ENCODE measurements at places on chromosomes 6 and 20. TPM values are rescaled to one million over a fixed set of nuclear protein-coding genes. Genes with fewer than 3 reads are reported as not detected.

The CPNE5 gene
- total RNA-seq = not detected

The OPRM1 gene
- total RNA-seq = not detected

The ANKRD66 gene
- not detected for total RNA-seq

DNA sequence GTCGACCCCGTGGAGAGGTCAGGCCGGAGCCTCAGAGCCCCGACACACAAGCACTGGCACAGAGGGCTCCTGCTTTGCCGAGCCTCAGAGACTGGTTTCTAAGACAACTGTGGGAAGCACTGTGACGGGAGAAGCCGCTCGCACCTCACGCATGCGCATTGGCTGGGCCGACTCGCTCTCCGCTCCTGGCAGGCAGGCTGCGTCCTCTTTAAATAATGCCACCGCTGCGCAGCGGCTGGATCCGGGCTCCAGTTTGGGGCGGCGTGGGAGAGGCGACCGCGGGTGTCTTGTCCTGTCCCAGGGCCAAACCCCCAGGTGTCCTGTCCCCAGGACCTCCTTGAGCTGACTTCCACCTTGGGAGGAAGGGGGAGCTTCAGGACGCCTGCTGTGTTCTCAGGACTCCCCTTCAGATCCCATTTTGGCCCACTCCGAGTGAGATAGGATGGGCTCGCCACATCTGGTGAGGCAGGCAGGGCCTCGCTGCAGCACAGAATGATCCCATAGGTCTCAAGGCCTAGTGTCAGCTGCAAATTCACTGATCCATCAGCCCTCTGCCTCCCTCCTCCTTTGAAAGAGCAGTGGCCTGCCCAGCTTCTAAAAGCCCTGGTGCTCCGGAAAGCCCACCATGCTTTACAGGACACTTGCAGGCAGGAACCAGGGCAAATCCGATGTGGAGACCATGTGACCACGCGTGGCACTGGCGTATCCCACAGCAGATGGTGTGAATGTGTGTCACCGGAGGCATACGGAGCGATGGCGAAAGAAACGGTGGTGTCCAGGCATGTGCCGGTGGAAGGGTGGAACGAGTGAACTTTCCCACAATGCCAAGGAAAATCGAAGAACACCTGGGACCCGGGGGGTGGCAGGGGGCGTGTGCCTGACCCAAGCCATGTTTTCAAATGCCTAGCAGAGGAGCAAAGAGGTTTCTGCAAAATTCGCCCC lies 169.3 kb upstream of the ZNF337 start:
- no peak overlapping the region for H3K27ac ChIP-seq
- H3K4me1 ChIP-seq = peaks cover 24% of the 10 kb centered on the region
- H3K27me3 ChIP-seq = no peaks in the 10 kb centered on the region

DNA sequence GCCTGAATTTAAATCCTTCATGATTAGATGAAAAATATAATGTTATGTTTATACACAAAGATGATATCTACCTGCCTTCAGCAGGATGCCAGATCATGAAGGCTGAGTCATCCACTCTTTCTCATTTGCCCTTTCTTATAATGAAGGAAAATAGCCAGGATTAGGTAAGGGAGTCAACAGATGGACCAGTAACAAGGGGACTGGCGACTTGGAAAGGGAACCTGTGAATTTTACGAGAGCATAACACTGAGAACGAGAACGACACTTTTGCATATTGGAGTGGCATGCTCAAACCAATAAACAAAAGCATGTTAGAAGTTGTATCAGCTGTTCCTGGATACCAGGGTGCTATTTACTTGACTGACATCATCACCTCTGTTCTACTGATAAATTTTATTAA lies 154.0 kb downstream of the LAMP5 start:
- H3K4me3 ChIP-seq = no peak overlapping the region
- no peak overlapping the region for H3K27ac ChIP-seq
- no peak for DNase-seq
- no peaks in the 10 kb centered on the region for H3K27me3 ChIP-seq

GRCh38 chr6:166998256-166999144 lies 697 bp upstream of the CEP43 start:
- peak overlapping the region; percentile 85 for H3K4me3 ChIP-seq
- H3K27ac ChIP-seq = peak overlapping the region; percentile 72
- peaks cover 13% of the 10 kb centered on the region for H3K4me1 ChIP-seq
- no peaks in the 10 kb centered on the region for H3K27me3 ChIP-seq

Data from SJSA1 (cell line).